Left renal cortex interstitium (tissue), 4 donors: ENCODE measurements at places on chromosomes 2 and 18. TPM values are rescaled to one million over a fixed set of nuclear protein-coding genes. Genes with fewer than 3 reads are reported as not detected.

The MYO1B gene
- polyA plus RNA-seq, result 116 TPM

The NEMP2 gene
- 14.5 TPM for polyA plus RNA-seq

The PTPRN gene
- 0.25 TPM for polyA plus RNA-seq

The POTEC gene
- 0.07 TPM for polyA plus RNA-seq

The SLC9A4 gene
- polyA plus RNA-seq, result 10.9 TPM

The L3MBTL4 gene
- polyA plus RNA-seq, result 5.5 TPM

The KCNS3 gene
- polyA plus RNA-seq, result 8.0 TPM

The SLC11A1 gene
- 0.95 TPM for polyA plus RNA-seq

The CCL20 gene
- 0.61 TPM for polyA plus RNA-seq

The UBXN2A gene
- polyA plus RNA-seq, result 19.3 TPM

The PARD3B gene
- 31.9 TPM for polyA plus RNA-seq

The RAB27B gene
- polyA plus RNA-seq, result 5.3 TPM

The ELOA2 gene
- polyA plus RNA-seq, result 0.03 TPM

The TBR1 gene
- 0.08 TPM for polyA plus RNA-seq

The CCDC178 gene
- 1.4 TPM for polyA plus RNA-seq

The SERPINB3 gene
- not detected for polyA plus RNA-seq

The NEB gene
- polyA plus RNA-seq, result 18.1 TPM

The MOB4 gene
- 58.7 TPM for polyA plus RNA-seq

The EN1 gene
- polyA plus RNA-seq, result not detected

The ARHGEF33 gene
- 1.7 TPM for polyA plus RNA-seq

The SPDYA gene
- 0.56 TPM for polyA plus RNA-seq

The AGXT gene
- polyA plus RNA-seq, result 0.08 TPM

The HDLBP gene
- polyA plus RNA-seq, result 338 TPM

The TGFA gene
- polyA plus RNA-seq, result 18.3 TPM

The GAL3ST2 gene
- 0.83 TPM for polyA plus RNA-seq

The IRS1 gene
- polyA plus RNA-seq, result 13.4 TPM

The SCG2 gene
- polyA plus RNA-seq, result 0.38 TPM

The SLC5A7 gene
- 0.84 TPM for polyA plus RNA-seq

The MARCHF4 gene
- 0.13 TPM for polyA plus RNA-seq

The NEU4 gene
- polyA plus RNA-seq, result 2.1 TPM
